Right cardiac atrium (tissue), 5 donors: ENCODE measurements at places on chromosomes 2 and 18.

GRCh38 chr2:238425979-238426567 lies 654 bp upstream of the ASB1 start:
- no peak for DNase-seq

DNA sequence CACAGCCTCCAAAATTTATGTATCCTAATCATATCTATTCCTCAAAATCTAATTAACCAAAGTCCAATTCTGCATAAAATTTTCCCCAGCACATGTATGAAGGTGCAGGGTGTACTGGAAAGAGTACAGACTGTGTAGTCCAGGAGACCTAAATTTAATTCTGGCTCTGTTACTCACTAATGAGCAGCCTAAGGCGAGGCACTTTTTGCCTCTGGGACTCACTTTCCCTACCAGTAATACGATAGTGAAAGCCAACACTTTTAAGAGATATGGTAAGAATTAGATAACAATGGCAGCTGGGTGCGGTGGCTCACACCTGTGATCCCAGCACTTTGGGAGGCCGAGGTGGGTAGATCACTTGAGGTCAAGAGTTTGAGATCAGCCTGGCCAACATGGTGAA lies 177.7 kb downstream of the PIEZO2 start:
- DNase-seq = no peak

- no peak for DNase-seq
These were observed 325.6 kb downstream of the TXNL1 start for GRCh38 chr18:56312551-56313335.

DNA sequence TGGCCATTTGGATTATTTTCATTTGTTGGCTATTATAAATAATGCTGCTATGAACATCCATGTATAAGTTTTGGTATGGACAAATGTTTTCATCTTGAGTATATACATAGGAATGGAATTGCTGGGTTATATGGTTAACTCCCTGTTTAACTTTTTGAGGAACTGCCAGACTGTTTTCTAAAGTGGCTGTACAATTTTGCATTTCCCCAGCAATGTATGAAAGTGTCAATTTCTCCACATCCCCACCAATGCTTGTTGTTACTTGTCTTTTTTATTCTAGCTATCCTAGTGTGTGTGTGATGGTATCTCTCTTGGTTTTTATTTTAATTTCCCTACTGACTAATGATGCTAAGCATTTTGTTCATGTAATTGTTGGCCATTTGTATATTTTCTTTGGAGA lies 90.6 kb upstream of the CYP26B1 start:
- DNase-seq = no peak
